Forelimb muscle (tissue), 1 donor: ENCODE measurements at places on chromosomes 16 and 17. TPM values are rescaled to one million over a fixed set of nuclear protein-coding genes. Genes with fewer than 3 reads are reported as not detected.

The ASPHD1 gene
- 0.29 TPM for polyA plus RNA-seq

The GRIN2A gene
- 0.23 TPM for polyA plus RNA-seq

The CHAD gene
- 4.0 TPM for polyA plus RNA-seq

The MYO15A gene
- polyA plus RNA-seq, result 1.2 TPM

The SHCBP1 gene
- 8.8 TPM for polyA plus RNA-seq

The ACE gene
- 10.3 TPM for polyA plus RNA-seq

The SLC46A1 gene
- 7.0 TPM for polyA plus RNA-seq

- DNase-seq, result no peak
These were observed 32.7 kb downstream of the GNA13 start for GRCh38 chr17:65023791-65024190.

GRCh38 chr16:27344721-27345120, 30.9 kb downstream of the IL4R start:
- DNase-seq, result no peak

GRCh38 chr16:11614587-11615175, 28.0 kb upstream of the LITAF start:
- no peak for DNase-seq

GRCh38 chr17:63881935-63882601, at the start of gene GH2:
TSS of gene GH2 (minus strand) at chr17:63881944. CDS start at chr17:63881801, 143 bp downstream.
- no peak for DNase-seq

DNA sequence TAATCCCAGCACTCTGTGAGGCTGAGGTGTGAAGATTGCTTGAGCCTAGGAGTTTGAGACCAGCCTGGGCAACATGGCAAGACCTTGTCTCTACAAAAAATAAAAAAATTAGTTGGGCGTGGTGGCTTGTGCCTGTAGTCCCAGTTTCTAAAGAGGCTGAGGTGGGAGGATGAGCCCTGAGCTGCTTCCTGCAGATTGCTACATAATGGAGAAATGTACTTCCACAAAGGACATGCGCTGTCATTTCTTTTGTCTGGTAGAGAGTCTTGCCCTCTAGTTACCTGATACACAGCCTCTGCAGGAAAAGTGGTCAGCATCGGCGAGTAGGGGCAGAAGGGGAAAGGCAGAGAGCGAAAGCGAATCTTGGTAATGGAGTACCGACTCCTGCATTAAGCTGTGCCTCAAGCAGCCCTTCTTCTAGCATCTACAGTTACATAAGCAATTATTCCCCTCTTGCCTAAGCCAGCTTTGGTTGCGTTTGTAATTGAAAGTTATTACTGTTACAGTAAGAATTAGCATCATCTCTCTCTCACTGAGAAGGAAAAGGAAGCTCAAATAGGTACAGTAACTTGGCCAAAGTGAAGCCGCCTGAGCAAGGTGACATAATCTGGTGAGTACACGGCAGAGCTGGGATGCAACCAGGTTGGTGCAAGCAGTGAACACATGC, 18.5 kb upstream of the GGA2 start:
- no peak for DNase-seq

GRCh38 chr16:9929313-9929712, 252.9 kb downstream of the GRIN2A start:
- DNase-seq, result no peak

DNA sequence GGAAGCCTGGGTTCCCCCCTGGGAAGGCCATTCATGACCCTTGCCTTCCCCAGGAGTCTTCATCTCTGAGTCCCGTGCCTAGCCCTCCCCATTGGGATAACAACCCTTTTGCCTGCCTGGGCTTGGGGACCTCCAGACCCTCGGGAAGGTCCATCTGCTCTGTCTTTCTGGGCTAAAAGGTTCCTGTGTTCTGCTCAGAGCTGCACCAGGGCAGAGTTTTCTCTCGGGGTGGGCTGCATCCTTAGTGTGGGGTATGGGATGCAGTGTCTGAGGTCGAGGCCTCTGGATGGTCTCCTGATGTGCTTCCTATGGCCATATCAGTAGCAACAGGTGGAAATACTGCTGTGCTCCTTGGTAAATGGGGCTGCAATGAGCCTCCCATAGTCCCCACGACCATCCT, 22.9 kb upstream of the PLLP start:
- DNase-seq, result no peak

- DNase-seq, result no peak
These were observed 52.2 kb downstream of the TRARG1 start for GRCh38 chr17:1331708-1332107.

- DNase-seq, result no peak
These were observed 26.5 kb downstream of the EPN2 start for GRCh38 chr17:19263641-19264051.

DNA sequence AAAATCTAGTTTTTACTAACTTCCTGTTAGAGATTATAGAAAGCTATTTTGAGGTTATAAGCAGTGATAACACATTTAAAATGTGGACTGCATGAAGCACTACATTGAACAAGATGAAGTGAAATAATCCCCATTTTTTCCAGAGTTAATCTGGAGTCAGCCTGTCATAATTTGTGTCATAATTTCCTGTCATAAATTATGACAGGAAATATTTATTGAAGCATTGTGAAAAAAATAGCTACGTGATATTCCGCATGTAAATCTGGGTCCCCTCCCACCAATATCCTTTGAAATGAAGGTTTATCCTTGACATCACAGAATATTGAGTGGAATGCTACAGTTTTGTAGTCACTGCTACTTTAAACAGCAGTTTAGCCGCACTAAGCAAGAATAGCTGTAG, 40.1 kb downstream of the OMG start:
- DNase-seq, result no peak

DNA sequence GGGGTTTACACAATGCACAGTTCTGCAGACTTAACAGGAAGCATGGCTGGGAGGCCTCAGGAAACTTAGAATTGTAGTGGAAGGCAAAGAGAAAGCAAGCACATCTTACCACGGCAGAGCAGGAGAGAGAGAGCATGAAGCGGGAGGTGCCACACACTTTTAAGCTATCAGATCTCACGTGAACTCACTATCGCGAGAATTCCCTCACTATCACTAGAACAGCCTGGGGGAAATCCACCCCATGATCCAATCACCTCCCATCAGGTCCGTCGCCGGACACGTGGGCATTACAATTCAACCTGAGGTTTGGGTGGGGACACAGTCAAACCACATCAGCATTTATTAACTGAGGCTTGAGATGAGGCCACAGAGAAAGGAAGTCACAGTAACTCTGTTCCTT, 326.7 kb downstream of the C16orf95 start:
- DNase-seq, result no peak

- DNase-seq, result no peak
These were observed 23.4 kb downstream of the ADAT1 start for GRCh38 chr16:75599452-75600277.

DNA sequence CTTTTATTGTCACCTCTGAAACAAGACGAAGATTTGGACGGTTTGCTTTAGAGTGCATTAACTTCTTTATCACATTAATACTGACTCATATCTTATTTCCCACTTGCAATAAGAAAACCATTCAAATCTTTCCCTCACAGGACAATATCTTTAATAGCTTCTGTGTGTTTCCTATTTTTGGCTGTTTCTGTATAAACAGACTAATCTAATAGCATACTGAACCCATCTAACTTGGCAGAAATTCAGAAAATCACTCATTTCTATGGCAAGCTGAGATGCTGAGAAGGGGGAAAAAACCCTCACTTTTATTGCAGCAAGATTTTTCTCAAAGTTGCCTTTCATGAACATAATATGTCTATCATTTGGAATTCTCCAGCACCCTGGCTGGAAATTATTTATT, 524.9 kb downstream of the WWOX start:
- no peak for DNase-seq

- no peak for DNase-seq
These were observed 1.1 kb upstream of the HOXB5 start for GRCh38 chr17:48594538-48595277.

DNA sequence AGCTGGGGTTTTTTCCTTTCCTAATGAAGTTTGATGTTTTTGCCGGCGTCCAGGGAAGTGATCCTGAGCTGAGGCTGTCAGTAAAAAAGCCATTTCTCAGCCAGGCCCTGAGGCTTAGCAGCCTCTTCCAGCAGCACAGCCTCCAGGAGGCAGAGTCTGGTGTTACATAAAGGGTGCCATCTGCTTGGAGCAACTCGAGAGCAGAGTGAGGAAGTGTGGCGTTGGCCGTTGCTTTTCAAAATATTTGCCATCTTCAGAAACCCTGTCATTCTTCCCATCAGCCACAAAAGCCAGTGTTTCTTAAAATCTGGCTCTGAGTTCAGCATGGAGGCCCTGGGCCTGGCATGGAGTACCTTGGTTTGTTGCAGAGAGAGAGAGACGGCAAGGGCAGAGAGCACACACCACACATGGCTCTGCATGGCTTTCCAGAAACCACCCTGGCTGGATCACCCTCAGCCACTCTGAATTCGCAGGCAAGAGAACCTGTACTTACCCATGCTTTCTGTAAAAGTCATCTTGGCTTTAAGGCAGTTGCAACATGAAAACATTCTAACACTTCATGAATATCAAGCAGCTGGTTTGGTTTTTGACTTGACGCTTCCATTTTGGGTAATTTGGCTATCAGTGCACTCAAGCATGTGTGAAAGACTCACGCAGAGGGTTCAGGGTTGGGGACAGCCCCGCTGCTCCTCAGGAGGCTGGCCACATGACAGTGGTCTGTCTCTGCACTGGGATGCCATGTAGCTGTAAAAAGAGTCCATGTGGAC, 21.0 kb downstream of the PMM2 start:
- DNase-seq, result no peak

DNA sequence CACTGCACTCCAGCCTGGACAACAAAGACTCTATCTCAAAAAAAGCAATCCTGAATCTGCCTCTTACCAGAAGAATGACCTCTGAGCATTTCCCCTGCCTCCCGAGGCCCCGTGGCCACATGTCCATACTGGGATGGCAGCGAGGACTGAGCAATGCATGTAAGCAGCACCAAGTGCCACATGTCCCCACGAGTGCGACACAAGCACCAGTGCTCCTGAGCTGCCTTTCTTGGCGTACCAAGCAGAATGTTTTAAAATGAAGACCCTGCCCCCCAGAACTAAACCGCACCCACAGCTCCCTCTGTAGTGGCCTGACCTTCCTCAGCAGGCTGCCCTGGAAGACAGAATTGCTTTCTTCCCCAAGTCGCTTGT, 373.3 kb downstream of the SLC39A11 start:
- DNase-seq, result no peak

- no peak for DNase-seq
These were observed 69.2 kb downstream of the C16orf78 start for GRCh38 chr16:49442805-49443204.

DNA sequence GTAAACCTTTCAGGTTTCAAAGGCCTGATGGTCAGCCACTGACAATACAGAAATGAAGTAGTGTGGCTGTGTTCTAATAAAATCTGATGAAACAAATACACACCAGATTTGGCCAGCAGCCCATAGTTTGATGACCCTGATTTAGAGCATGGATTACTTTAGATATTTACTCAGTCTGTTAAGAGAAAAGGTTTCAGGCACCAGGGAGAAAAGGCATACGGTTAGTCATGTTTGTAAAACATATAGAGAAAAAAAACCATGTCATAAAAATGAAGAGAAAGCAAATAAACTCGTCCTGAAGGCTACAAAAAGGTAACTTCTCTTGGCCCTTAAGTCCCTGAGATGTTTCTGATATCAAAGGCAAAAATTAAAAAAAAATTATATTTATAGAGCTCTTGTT, 112.1 kb downstream of the ADAMTS18 start:
- no peak for DNase-seq

- DNase-seq, result no peak
These were observed 13.8 kb upstream of the SRRM2 start for GRCh38 chr16:2738615-2739014.

GRCh38 chr17:3972281-3972731, 8.1 kb upstream of the ATP2A3 start:
- DNase-seq, result no peak

- DNase-seq, result no peak
These were observed 50.6 kb downstream of the RNF112 start for GRCh38 chr17:19461681-19462080.

GRCh38 chr16:10599626-10600025, 19.2 kb upstream of the EMP2 start:
- DNase-seq, result no peak

GRCh38 chr16:48526058-48526957, 83.7 kb downstream of the N4BP1 start:
- no peak for DNase-seq
